Smooth muscle cell of bladder (primary cell): ENCODE measurements at places on chromosomes 6 and 20. TPM values are rescaled to one million over a fixed set of nuclear protein-coding genes. Genes with fewer than 3 reads are reported as not detected.

OR12D3 gene
- total RNA-seq, result not detected in 2 replicates

WFDC12 gene
- not detected in 2 replicates for total RNA-seq

COL10A1 gene
- 0.09 and 6.5 TPM in 2 replicates for total RNA-seq

FAM184A gene
- total RNA-seq, result 0.43 and 0.46 TPM in 2 replicates

DLK2 gene
- total RNA-seq, result 0.28 and 0.37 TPM in 2 replicates
